Activated naive CD8-positive, alpha-beta T cell treated with anti-CD3 and anti-CD28 coated beads for 36 hours (primary cell): ENCODE measurements at places on chromosomes 1 and 21. TPM values are rescaled to one million over a fixed set of nuclear protein-coding genes. Genes with fewer than 3 reads are reported as not detected.

GRCh38 chr1:94801919-94802546 lies 18.1 kb upstream of the SLC44A3 start:
- H3K4me3 ChIP-seq, result no peak overlapping the region
- H3K27me3 ChIP-seq, result peaks cover 11% of the 10 kb centered on the region
- H3K27ac ChIP-seq, result no peak overlapping the region
- no peaks in the 10 kb centered on the region for H3K36me3 ChIP-seq

GRCh38 chr1:181180407-181181031 lies 92.0 kb downstream of the IER5 start:
- DNase-seq, result no peak
- H3K36me3 ChIP-seq, result no peaks in the 10 kb centered on the region

DNA sequence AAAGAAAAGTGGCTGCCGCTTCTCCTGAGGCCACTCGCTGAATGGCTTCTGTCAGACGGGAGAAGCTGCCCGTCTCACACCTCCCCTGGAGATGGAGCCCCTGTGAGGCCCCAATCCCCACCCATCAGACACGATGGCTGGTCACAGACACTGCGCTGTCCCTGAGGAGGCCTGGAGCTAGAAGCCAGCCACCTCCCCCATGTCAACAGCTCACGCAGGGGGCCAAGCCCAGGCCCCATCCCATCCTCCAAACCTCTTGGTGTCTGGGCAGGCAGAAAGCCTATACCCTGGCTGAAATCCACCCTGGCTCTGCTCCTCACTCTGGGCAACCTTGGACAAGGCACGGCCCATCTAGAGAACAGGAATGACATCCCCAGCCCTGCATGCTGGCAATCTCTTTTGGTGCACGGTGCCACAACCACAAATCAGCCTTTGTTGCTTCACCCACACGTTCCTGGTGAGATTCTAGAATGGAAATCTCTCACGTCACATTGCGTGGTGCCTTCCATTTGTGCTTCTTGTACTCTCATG lies 273.9 kb upstream of the VAMP3 start:
- no peak overlapping the region for H3K27ac ChIP-seq
- H3K36me3 ChIP-seq, result no peaks in the 10 kb centered on the region
- H3K27me3 ChIP-seq, result no peaks in the 10 kb centered on the region
- no peak for DNase-seq
- H3K4me3 ChIP-seq, result no peak overlapping the region

DNA sequence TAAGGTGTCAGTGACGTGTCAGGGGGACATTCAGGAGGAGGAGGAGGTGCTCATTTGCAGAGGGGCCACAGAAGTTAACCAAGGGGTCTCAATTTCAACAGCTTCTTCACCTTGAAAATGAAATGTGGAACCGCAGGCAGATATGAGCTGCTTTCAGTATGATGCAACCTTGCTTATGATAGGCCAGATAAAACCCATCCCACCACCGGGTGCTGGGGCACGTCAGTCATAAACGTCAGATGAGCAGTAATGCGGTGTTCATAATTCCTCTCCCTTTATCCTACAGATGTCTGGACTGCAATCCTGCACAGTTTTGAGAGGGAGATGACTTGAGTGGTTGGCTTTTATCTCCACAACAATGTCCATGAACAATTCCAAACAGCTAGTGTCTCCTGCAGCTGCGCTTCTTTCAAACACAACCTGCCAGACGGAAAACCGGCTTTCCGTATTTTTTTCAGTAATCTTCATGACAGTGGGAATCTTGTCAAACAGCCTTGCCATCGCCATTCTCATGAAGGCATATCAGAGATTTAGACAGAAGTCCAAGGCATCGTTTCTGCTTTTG lies 1.7 kb downstream of the PTGFR start:
- H3K4me1 ChIP-seq, result peaks cover 4% of the 10 kb centered on the region
- H3K27ac ChIP-seq, result no peak overlapping the region
- H3K36me3 ChIP-seq, result no peaks in the 10 kb centered on the region
- peaks cover 44% of the 10 kb centered on the region for H3K27me3 ChIP-seq
- no peak overlapping the region for H3K4me3 ChIP-seq

Gene PRKACB
- total RNA-seq, result 43.2 TPM

Gene PTPRC
- 422 TPM for total RNA-seq

Gene FAM78B
- total RNA-seq, result 0.74 TPM

Gene SPATA21
- not detected for total RNA-seq

Gene NBPF4
- total RNA-seq, result not detected

DNA sequence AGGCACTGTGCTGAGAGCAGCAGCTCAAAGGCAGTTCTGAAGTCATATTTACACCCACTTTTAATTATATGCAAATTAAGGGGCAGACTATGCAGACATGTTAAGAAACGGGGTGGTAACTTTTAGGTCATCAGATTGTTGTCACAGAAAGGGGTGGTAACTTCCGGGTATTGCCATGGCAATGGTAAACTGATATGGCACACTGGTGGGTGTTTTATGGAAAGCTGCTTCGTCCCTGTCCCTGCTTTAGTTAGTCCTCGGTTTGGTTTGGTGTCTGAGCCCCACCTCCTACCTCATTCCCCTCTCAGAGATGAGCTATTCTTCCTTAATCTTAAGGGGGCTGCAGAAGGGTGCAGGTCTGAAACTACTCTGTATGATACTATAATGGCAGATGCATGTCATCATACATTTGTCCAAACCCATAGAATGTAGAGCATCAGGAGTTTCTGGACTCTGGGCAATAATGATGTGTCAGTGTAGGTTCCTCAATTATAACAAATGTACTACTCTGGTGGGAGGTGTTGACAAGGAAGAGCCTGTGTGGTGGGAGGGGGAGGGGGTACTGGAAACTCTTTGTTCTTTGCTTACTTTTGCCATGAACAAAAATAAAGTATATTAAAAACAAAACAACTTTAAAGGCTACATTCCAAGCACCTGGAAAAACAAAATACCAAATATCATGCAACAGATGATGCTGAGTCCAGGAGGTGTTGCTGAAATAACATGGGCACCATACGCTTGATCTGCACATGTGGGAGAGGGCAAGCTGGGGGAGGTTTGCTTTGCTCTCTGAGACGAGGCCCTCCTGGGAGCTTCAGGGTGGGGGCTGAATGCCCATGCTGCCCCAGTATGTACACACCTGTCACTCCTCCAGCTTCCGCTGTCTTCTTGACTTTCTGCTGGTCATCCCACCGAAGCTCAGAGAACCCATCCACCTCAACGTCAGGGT lies 6.3 kb downstream of the PARP1 start:
- H3K36me3 ChIP-seq, result peaks cover 54% of the 10 kb centered on the region
- no peak overlapping the region for H3K4me3 ChIP-seq
- peaks cover 52% of the 10 kb centered on the region for H3K4me1 ChIP-seq
- DNase-seq, result no peak
- H3K27ac ChIP-seq, result no peak overlapping the region

DNA sequence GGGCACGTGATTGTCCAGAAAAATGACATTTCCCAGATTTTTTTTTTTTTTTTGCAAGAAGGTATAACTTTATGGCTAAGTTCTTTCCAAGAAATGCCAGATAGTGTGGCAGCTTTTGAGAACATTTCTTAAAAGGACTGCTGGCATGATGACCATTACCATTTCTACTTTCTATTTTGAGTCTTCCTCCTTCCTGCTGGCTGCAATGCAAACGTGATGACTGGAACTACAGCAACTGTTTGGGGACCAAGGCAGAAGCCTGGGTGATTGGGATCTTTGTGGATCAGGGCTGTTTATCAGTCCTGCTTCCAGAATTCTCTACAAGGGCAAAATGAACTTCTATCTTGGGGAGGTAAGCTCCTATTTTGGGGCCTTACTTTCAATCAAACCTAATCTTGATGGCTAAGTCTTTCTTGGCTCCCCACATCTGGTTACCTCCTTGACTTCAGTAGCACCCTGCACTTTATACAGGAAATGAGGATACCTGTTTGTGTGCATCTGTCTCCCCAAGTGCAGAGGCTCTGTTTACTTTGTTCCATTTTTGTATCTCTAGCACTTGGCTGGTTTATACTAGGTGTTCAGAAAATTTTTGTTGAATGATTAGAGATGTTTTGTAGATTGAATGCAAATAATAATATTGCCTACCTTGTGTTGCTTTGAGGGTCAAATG lies 3.7 kb upstream of the DDX20 start:
- peaks cover 3% of the 10 kb centered on the region for H3K36me3 ChIP-seq
- H3K4me3 ChIP-seq, result no peak overlapping the region
- no peak for DNase-seq
- no peaks in the 10 kb centered on the region for H3K27me3 ChIP-seq

DNA sequence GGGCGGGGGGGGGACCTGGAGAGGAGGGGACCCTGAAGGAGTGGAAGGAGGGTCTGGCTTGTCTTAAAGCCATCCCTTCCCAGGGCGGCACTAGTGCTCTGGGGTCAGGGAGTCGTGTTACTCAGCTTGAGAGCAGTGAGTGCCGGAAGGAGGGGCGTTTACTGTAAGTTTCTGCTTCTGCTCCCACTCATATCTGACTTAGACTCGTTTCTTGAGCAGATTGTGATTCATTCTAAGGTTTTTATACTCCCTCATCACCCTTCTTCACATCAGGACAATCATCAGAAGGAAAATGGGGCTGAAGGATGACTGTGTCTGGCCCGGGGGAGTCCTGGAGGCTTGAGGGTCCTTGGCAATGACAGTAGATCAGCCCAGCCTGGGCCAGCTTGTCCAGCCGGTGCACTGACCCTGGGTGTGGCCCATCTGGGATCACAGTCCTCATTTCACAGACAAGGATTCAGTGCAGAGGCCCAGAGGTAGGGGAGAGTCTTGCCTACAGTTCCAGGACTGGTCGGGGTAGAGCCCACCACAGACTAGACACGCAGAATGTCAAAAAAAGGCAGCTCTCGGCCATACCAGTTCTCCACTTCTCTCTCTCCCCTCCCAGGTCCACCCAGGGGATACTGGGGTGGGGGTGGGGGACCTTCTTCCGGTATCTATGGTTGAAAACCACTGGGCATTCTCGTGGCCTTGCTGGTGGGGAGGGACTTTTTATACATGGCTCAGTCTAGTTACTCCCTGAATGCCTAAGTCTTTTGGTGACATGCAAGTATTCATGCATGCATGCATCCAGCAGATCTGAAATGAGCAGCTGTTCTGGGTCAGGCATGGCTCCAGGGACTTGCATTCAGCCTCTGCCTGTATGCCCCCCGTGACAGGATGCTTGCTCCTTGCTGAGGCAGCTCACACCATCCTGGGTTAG lies 5.1 kb downstream of the TNFRSF8 start:
- H3K4me3 ChIP-seq, result no peak overlapping the region
- no peaks in the 10 kb centered on the region for H3K36me3 ChIP-seq
- H3K4me1 ChIP-seq, result peaks cover 32% of the 10 kb centered on the region
- H3K27me3 ChIP-seq, result peaks cover 74% of the 10 kb centered on the region

Gene S100A14
- total RNA-seq, result not detected

Gene SCCPDH
- 45.8 TPM for total RNA-seq

GRCh38 chr1:64212031-64212430 lies 8.6 kb downstream of the UBE2U start:
- H3K4me3 ChIP-seq, result no peak overlapping the region
- H3K27me3 ChIP-seq, result peaks cover 18% of the 10 kb centered on the region
- H3K36me3 ChIP-seq, result no peaks in the 10 kb centered on the region
- DNase-seq, result no peak
- H3K27ac ChIP-seq, result no peak overlapping the region

GRCh38 chr1:112388436-112388835 lies 7.6 kb upstream of the CTTNBP2NL start:
- peaks cover 31% of the 10 kb centered on the region for H3K27me3 ChIP-seq
- H3K4me1 ChIP-seq, result peaks cover 4% of the 10 kb centered on the region
- no peak for DNase-seq
- H3K27ac ChIP-seq, result no peak overlapping the region
- H3K4me3 ChIP-seq, result no peak overlapping the region

GRCh38 chr1:232225336-232226131 lies 404.4 kb downstream of the SIPA1L2 start:
- no peak overlapping the region for H3K27ac ChIP-seq
- H3K4me1 ChIP-seq, result peaks cover 8% of the 10 kb centered on the region
- no peak overlapping the region for H3K4me3 ChIP-seq
- H3K27me3 ChIP-seq, result peaks cover 10% of the 10 kb centered on the region
- no peaks in the 10 kb centered on the region for H3K36me3 ChIP-seq

Gene YIPF1
- 16.5 TPM for total RNA-seq

DNA sequence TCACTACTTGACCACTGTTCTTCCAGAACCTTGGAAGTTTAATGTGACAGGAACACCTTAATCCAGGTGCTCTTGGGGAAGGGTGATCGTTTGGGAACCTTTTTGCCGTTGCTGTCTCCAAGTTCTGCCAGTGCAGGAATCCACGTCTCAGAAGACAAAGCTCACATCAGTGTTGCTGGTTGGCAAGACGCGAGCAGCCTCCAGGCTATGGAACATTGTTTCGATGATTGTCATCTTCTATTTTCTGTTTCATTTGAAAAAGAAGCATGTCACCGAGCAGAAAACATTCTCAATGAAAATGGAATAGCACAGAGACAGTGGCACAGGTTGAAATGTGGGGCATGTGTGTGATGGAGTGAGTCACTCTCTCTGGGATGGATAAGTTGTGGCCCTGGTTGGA lies 11.7 kb downstream of the STUM start:
- H3K4me3 ChIP-seq, result no peak overlapping the region
- no peak overlapping the region for H3K27ac ChIP-seq
- H3K4me1 ChIP-seq, result no peaks in the 10 kb centered on the region
- no peaks in the 10 kb centered on the region for H3K36me3 ChIP-seq
- DNase-seq, result no peak
- H3K27me3 ChIP-seq, result peaks cover 3% of the 10 kb centered on the region

DNA sequence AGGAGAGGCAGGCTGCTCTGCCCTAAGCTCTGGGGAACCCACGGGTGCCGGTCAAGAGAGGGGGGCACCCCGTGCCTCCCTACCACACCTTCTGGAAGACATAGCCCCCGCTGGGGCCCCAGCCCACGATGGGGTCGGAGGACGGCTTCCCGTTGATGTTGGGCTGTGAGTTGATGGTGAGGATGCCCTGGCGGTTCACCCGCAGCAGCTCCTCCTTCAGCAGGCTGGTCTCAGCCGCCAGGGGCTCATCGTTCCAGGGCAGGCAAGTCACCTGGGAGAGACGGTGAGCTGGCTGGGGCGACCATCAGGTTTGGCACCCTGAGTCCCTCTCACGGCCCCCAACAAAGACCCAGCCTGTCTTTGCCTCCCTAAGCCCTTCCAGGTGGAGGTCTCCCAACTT lies 11.9 kb downstream of the MTHFR start:
- H3K27ac ChIP-seq, result no peak overlapping the region
- no peak for DNase-seq
- no peak overlapping the region for H3K4me3 ChIP-seq

DNA sequence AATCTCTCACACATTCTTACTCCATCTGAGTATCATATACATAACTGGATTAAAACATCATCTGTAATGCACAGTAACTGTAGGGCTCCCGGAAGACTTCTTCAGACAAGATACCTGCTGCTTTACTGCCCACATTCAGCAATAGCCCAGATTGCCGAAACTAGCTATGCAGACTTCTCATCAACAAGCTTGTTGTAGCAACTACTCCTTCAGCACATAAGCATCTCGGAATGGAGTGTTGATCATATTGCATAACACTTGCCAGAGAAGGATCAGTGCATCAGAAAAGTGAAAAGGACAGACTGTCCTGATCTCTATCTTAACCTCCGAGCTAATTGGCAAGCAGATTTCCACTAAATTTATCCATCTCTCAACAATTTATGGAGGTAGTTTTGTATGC lies 354.6 kb upstream of the C1orf87 start:
- H3K4me3 ChIP-seq, result no peak overlapping the region
- DNase-seq, result no peak
- H3K27me3 ChIP-seq, result peaks cover 5% of the 10 kb centered on the region
- H3K27ac ChIP-seq, result no peak overlapping the region
- no peaks in the 10 kb centered on the region for H3K4me1 ChIP-seq
- no peaks in the 10 kb centered on the region for H3K36me3 ChIP-seq

- no peak overlapping the region for H3K4me3 ChIP-seq
- no peak for DNase-seq
- no peaks in the 10 kb centered on the region for H3K4me1 ChIP-seq
Observed at GRCh38 chr1:177219554-177220458, 49.0 kb downstream of the BRINP2 start.

Gene HSF2BP
- 1.2 TPM for total RNA-seq
